Kidney capillary endothelial cell (primary cell): ENCODE measurements at places on chromosomes 5 and 9.
A peak's percentile ranks its signal among the peaks of the same experiment; 100 is the strongest.

GRCh38 chr5:59393585-59394420 is 499.7 kb downstream of the PDE4D start:
- no peak for DNase-seq

GRCh38 chr9:18542837-18543405 is 69.0 kb downstream of the ADAMTSL1 start:
- no peak for DNase-seq

DNA sequence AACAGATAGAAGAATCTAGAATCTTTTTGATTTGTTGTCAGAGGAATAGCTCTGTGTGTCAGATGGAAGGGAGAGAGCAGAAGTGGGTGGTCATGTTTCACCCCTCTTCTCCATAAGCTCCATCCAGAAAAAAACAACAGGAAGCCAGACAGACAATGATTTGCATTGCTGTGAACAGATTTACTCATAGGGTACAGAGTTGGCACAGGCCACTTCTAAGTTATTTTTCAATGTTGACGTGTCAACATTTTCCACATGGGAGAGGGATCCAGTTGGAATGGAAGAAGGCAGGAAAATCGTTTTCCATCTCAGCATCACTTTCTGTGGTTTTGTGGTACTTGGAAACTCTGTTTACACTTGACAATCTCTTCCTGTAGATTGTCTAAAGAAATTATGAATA is 86.7 kb downstream of the INSYN2B start:
- peak; percentile 26 for DNase-seq

- DNase-seq: no peak
These were observed 20.5 kb downstream of the SLC1A1 start for GRCh38 chr9:4510546-4511322.

- peak; percentile 26 for DNase-seq
These were observed 37.8 kb downstream of the MEF2C start for GRCh38 chr5:88845081-88845697.
